ENCODE measurements at places on chromosomes 5 and 9. TPM values are rescaled to one million over a fixed set of nuclear protein-coding genes. Genes with fewer than 3 reads are reported as not detected.

Gene ASPN
- total RNA-seq, result 11.4 TPM

Gene ARRDC3
- 33.3 TPM for total RNA-seq

Gene GMCL2
- total RNA-seq, result not detected

Gene SLC34A3
- not detected for total RNA-seq

Gene IL13
- total RNA-seq, result not detected

Gene GFI1B
- not detected for total RNA-seq

DNA sequence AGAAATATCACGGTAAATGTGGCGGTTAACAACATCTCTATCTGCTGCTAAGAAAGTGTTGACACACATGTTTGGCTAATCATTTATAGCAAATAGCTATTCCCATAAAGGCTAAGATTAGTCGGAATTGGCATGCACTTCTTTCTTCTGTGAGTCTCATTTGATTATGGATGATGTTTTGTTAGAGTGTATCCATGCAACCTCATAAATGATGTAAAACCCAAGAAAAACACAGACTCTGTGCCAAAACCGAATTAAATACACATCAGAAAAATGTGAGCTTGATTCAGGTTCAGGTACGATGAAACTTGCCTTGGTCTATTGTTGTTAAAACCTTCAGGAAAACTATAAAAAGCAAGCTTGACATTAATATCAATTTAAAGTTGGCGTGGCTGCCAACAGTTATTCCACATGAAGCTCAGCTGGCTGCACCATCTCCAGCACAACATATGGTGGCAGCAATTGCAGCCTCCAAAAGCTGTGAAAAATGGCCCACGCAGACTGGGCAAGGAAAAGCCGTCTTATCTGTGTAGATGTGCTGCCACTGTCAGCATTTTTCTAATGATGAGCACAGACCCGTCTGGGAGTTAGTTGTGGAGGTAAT, 41.1 kb upstream of the ICE1 start:
- no peak for DNase-seq
- no peaks in the 10 kb centered on the region for H3K36me3 ChIP-seq
- no peak overlapping the region for H3K4me3 ChIP-seq
- no peaks in the 10 kb centered on the region for H3K27me3 ChIP-seq

DNA sequence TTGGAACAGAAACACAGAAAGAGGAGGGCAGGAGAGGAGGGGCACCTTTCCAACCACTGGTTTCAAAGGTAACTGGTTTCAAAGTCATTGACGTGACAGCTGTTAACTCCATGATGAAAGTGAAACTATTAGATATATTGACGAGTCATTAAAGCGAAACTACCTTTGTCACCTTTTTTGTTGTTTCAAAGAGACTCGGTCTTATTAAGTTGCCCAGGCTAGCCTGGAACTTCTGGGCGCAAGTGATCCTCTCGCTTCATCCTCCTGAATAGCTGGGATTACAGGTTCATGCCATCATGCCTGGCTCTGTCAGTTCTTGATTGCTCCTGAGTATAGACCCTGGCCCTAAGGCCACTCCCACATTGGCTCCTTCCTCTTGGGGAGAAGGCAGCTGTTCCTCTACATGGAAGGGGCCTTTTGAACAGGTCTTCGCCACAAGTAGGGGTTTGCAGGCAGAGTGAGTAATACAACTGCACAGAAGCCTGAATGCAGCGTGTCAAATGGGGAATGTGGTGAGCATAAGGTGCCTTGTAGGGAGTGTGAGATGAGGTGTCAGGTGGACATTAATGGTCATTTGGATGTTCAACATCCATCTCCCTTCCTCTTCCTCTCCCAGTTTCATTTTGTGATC, 3.4 kb upstream of the F12 start:
- peak overlapping the region; percentile 26 for H3K4me3 ChIP-seq
- H3K4me1 ChIP-seq, result peaks cover 13% of the 10 kb centered on the region
- no peak for DNase-seq
- H3K36me3 ChIP-seq, result no peaks in the 10 kb centered on the region

GRCh38 chr9:104923740-104924139, 4.2 kb downstream of the ABCA1 start:
- DNase-seq, result no peak
- H3K27ac ChIP-seq, result no peak overlapping the region
- no peaks in the 10 kb centered on the region for H3K27me3 ChIP-seq
- H3K4me3 ChIP-seq, result no peak overlapping the region
- peaks cover 39% of the 10 kb centered on the region for H3K4me1 ChIP-seq

DNA sequence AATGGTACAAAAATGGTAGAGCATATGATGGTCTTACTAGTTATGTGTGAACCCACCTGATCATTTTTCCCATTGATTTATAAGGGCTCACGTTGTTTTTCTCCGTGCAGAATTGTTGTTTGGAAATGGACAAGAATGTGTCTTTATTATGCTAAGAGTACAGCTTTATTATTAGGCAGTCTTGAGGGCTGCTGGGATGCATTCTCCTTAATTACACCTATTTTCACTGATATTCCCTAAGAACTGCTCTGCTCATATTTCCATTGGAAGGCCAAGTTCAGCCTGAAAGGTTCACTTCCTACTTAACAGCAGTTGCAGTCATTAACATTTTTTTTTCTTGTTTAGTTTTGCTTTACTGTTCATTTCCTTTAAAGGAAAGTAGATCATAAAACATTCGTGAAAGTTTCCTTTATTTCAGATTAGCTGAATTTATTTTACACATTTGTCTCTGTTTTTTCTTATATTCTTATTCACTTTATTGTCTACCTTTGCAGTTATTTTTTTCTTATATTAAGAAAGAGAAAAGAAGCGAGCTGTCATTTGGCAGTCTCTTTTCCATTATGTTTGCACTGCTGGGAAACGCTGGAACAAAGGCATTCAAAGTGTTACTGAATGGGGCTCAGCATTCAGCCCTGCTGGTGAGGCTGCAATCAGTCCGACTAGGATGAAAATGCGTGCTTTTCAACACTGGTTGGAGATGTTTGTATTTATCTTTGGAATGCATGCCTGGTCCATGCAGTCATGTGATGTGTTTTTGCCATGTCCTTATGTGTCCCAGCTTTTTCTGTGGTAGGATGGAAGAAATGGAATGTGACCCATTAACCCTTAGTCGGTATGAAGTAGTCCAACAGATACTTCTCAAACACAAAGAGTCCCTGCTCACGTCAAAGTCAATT, 602.7 kb upstream of the ZNF608 start:
- H3K27ac ChIP-seq, result no peak overlapping the region
- H3K27me3 ChIP-seq, result no peaks in the 10 kb centered on the region
- no peaks in the 10 kb centered on the region for H3K4me1 ChIP-seq
- H3K36me3 ChIP-seq, result no peaks in the 10 kb centered on the region

DNA sequence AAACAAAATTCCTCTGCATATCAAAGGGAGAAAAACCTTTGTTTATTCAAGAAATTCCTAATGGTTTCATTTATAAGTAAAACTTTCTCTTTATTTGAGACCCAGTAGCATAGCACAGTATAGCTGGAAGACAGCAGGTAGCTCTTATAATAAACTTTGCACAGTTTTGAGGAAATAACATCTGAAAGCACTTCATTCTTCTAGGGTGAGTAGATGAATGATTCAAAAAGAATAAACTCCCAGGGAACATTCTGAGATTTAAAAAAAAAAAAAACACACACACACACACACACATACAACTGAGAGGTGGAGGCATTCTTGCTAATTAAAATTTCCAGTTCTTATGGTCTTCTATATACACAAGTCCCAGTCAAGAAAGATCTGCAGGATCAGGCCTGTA, 197.3 kb downstream of the BNC2 start:
- H3K4me1 ChIP-seq, result no peaks in the 10 kb centered on the region
- no peak overlapping the region for H3K27ac ChIP-seq
- no peaks in the 10 kb centered on the region for H3K27me3 ChIP-seq
- no peaks in the 10 kb centered on the region for H3K36me3 ChIP-seq

GRCh38 chr5:36494841-36495601, 111.4 kb upstream of the SLC1A3 start:
- no peaks in the 10 kb centered on the region for H3K36me3 ChIP-seq
- H3K4me1 ChIP-seq, result no peaks in the 10 kb centered on the region
- H3K4me3 ChIP-seq, result no peak overlapping the region
- H3K27ac ChIP-seq, result no peak overlapping the region
- no peaks in the 10 kb centered on the region for H3K27me3 ChIP-seq
- DNase-seq, result no peak

DNA sequence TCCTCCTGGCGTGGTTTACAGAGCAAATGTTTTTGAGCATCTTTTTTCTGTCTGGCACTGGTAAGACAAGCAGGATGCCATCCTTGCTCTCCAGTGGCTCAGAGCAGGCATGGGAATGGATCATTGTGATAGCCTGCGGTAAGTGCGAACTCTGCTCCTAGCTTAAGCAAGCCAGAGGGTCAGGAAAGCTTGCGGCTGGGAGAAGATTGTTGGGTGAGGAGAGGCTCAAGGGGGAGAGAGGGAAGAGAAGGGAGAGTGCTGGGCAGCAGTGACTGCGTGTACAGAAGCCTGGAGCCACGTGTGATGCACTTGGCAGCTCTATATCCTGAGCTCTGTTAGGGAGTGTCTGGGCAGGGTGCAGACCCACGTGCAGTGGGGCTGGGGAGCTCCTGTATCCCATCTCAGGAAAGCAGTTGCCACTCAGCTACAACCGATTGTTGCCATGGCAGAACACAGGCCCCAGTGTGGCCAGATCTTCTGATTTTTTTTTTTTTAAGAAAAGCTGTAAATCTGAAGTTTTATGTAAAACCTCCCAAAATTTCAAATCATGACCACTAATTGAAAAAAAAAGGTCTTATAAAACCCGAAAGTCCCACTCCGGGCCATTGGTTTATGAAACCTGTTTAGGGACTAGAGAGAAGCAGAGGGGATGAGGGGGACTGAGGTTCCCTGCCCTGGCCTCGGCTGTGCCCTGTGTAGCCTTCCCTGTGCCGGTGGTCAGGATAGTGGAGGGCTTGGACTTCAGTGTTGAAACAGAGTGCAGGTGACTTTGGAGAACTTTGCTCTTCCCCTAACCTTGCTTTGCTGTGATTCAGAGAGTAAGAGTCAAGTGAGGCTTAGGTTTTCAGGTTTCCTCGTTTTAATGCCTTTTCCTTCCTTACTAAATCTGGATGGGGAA, 67.3 kb downstream of the ZNF618 start:
- H3K36me3 ChIP-seq, result no peaks in the 10 kb centered on the region
- no peaks in the 10 kb centered on the region for H3K4me1 ChIP-seq
- no peak overlapping the region for H3K4me3 ChIP-seq
- no peak for DNase-seq
- H3K27ac ChIP-seq, result no peak overlapping the region
- no peaks in the 10 kb centered on the region for H3K27me3 ChIP-seq

GRCh38 chr5:134380346-134380745, 9.0 kb downstream of the UBE2B start:
- no peaks in the 10 kb centered on the region for H3K27me3 ChIP-seq
- no peak for DNase-seq
- H3K4me3 ChIP-seq, result no peak overlapping the region
- no peaks in the 10 kb centered on the region for H3K4me1 ChIP-seq

- peaks cover 18% of the 10 kb centered on the region for H3K4me1 ChIP-seq
- H3K27ac ChIP-seq, result no peak overlapping the region
- no peak overlapping the region for H3K4me3 ChIP-seq
- peaks cover 4% of the 10 kb centered on the region for H3K36me3 ChIP-seq
- no peak for DNase-seq
These were observed 1.1 kb upstream of the PFDN1 start for GRCh38 chr5:140303966-140304365.

GRCh38 chr5:151075698-151076331, 5.0 kb downstream of the TNIP1 start:
- peaks cover 6% of the 10 kb centered on the region for H3K36me3 ChIP-seq
- peaks cover 44% of the 10 kb centered on the region for H3K4me1 ChIP-seq
- DNase-seq, result no peak
- H3K27me3 ChIP-seq, result no peaks in the 10 kb centered on the region
- peak overlapping the region; percentile 87 for H3K27ac ChIP-seq
- H3K4me3 ChIP-seq, result no peak overlapping the region
